Stimulated activated CD4-positive, alpha-beta T cell treated with anti-CD3 and anti-CD28 coated beads, Interleukin-15, amount 100 ng/mL, for 24 hours (primary cell): ENCODE measurements at places on chromosomes 2 and 18.

DNA sequence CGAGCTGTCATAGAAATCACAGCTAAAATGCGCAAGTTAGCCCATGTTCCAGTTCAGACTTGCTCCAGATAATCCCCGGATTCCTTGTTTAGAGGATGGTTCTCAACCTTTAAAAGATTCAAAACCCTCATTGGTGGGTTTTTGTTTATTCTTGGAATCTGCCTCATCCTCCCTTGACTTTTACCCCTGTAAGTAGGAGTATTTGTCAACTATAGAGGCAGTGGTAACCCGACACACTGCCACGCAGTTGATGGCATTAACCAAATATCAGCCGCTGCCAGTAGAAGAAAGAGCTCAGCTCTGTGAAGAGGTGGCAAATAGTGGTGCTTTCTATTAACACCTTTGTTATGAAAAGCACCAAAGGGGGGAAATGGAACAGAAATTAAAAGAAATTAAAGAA lies 40.4 kb upstream of the SELENOI start:
- DNase-seq = no peak

DNA sequence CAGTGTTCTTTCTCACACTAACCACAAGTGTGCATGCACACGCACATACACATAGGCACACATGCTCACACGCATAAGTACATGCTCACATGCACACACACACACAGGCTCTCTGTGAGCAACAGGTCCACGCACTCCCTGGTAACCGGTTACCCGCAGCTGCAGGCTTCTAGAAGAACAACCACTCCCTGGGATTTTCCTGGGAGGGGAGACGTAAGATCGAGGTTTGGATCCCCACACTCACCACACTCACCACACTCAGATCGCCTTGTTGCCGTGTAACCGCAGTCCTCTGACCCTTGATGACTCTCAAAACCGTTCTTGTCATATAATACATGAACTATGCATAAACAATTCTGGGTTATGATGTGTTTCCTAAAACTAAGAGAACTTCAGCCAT lies 42.2 kb downstream of the TTC32 start:
- no peak for DNase-seq

DNA sequence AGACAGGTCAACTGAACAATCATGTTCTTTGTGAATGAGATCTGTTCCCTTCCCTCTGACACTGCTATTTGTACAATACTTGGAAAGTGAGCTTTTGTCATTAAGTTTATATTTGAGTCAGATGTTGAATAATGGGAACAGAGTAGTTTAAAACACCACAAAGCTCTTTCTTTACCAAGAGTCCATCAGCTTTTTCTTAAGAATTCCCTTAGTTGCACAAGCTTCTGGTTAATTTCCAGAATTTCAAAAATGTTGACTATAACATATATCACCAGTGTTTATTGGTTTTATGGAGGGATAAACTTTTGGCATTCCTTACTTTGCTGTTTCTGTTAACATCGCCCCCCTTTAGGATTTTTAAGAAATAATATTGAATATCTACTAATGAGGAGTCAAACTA lies 403.7 kb downstream of the CCDC85A start:
- no peak for DNase-seq

DNA sequence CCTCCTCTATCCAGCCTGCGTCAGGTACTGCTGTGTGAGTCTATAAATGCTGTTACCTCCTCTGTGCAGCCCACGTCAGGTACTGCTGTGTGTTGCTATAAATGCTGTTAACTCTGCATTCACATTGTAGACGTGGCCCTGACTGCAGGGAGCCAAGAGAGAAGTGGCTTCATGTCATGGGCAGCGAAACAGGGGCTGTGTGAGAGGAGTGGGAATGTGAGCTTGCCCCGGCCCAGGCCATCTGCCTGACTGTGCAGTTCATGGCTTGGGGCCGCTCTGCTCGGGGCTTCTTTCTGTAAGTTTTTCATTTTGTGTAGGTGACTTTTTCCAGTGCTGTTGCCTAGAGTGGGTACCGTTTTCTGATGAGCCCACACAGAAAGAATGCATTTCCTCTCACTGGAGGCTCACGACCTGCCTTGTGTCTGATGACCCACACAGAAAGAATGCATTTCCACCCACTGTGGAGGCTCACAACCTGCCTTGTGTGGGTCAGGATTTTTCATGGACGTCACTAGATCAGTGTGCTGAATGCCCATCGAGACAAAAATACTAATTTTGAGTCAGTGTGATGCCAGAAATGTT lies 104.5 kb downstream of the SNTG2 start:
- no peak for DNase-seq

- DNase-seq = no peak
These were observed 5.5 kb downstream of the WDR75 start for GRCh38 chr2:189446780-189447179.

DNA sequence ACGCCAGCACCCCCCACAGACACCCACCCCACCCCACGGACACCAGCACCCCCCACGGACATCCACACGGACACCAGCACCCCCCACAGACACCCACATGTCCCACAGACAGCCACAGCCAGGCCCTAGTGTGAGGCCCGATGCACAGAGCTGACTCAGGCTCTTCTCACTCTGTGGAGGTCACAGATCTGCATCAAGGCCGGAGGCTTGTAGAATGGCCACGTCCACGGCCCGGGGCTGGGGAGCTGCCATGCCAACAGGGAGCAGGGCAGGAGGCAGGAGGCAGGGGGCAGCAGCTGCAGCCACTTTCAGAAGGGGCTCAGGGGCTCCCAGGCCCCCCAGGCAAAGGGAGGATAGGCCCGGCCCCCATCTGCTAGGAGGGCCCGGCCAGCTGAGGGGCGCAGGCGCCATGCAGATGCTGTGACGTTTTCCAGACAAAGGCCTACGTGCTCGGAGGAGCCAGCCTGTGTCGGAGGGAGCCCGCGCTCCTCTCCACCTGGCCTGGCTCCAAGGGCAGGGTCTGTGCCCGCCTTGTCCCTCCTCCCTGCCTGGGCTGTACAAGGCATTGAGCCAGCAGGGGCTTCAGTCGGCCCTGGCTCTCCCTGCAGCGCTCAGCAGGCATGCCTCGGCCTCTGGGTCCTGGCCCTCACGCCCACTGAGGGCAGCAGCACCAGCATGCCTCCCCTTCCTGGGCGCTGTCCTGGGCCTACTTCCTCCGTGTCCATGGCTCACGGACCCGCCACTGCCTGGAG lies 249.0 kb downstream of the TWIST2 start:
- DNase-seq = no peak

- DNase-seq = no peak
These were observed 181.9 kb upstream of the DTNA start for GRCh38 chr18:34528177-34528576.

DNA sequence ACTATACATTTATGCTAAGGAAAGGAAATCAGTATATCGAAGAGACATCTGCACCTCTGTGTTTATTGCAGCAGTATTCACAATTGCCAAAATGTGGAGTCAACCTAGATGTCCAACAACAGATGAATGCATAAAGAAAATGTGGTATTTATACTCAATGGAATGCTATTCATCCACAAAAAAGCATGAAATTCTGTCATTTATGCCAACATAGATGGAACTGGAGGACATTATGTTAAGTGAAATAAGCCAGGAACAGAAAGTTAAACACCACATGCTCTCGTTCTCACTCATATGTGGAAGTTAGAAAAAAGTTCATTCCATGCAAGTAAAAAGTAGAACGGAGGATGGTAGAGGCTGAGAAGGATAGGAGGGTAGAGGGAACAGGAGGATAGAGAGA lies 59.5 kb downstream of the TWSG1 start:
- DNase-seq = no peak

- no peak for DNase-seq
These were observed 7.8 kb upstream of the GIGYF2 start for GRCh38 chr2:232689152-232689910.

DNA sequence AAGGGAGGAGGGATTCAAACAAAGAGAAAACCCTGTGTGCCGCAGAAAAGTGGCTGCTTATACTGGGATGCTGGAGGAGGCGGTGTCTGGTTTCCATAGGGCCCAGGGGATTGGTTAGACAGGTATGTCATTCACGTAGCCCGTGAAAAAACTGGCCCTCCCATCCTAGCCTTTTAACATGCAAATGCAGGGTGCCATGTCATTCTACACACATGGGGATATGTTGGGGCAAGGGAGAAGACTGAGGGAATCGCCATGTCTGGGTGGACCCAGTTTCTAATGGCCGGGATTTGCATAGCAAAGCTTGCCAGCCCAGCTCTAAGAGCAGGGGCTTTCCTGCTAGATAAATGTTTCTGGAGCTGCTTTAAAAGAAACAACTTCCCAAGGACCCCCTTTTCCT lies 8.2 kb upstream of the RNU2-63P start:
- DNase-seq = no peak

DNA sequence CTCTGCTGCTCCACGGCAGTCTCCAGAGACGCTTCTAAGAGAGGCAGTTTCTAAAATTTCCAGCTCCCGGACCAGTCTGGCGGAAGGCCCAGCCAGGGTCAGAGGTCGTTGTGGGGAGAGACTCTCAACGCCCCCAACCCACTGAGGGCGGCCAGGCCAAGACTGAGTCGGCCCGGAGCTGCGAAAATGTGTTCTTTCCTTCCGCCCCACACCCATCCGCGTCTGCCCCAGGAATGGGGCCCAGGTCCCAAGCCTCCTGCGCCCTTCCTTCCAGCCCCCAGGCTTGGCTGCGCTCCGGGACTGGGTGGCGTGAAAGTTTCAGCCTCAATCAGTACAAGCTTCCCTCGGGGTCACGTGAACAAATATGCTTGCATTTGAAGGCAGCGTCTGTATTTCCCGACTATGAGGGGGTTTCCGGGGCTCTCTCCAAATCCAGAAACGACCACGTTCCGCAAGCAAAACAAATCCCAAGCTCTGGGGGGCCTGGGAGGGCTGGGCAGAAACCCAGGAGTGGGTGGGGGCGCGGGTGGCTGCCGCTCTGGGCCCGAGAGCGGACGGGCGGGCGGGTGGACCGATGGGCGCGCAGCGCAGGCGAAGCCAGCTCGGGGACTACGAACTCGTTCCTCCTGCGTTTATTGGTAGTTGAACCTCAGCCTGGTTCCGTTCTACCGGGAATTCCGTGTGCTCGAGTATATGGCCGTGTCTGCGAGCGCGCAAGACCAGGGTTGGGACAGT lies 3.3 kb downstream of the HOXD3 start:
- DNase-seq = no peak

DNA sequence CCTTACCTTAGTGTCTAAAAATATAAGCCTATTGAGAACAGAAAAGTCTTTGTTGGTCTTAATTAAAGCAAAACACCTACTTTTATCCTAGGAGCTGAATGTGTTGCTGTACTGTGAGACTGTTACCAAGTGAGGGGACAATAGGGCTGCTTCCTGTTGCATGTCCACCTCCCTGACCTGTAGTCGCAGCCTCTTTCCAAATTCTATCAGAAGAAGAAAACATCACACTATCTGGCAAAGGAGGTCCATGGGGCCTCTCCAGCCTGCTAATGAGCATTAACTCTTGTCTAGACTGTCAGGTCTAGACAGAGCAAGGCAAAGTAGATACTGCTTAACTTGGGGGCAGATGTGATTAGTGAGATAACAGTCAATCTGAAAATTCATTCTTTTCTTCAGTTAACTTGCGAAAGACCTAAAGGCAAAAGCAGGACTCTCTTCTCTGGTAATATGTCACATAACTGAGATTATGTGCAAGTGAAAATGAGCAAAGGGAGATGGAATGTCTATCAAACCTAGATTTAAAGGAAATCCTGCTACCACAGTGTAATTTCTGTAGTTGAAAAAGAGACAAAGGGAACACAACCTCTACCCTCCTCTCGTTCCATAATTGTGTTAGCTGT lies 66.9 kb downstream of the CDH20 start:
- no peak for DNase-seq

DNA sequence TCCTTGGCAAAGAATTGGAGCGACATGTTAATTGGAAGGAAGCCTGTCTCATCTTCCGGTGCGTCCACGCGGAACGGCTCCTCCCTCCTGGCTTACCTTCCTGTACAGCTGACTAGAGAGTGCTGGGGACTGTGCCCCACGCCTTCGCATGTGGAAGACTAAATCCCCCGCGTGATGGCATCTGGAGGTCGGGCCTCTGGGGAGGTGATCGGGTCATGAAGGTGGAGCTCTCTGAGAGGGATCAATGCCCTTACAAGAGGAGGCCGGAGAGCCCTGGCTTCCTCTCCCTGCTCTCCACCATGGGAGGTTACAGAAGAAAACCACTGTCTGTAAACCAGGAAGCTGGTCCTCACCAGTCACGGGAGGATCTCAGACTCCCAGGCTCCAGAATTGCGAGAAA lies 104.1 kb upstream of the OTOS start:
- DNase-seq = no peak

- no peak for DNase-seq
These were observed 17.6 kb downstream of the MYL12B start for GRCh38 chr18:3279201-3280185.

GRCh38 chr18:41096504-41096903 lies 858.5 kb upstream of the PIK3C3 start:
- DNase-seq = no peak

DNA sequence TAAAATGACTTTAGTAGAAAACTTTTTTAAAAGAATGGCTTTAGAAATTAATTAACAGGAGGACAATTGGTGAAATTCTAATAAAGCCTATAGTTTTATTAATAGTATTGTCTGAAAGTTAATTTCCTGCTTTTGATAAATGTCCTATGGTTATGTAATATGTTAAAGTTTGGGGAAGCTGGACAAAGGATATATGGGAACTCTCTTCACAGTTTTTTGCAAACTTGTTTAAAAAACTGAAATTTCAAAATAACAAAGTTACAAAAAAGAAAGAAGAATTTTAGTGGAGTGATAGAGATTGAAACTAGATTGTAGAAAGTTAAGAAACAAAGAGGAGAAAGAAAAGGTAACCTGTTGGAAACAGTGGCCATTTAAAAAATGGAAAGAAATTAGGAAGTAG lies 67.3 kb downstream of the SEMA4F start:
- DNase-seq = no peak

- no peak for DNase-seq
These were observed 134.9 kb upstream of the GLI2 start for GRCh38 chr2:120600786-120601185.
